ENCODE measurements at places on chromosomes 16 and 17. TPM values are rescaled to one million over a fixed set of nuclear protein-coding genes. Genes with fewer than 3 reads are reported as not detected.

GPRC5C gene
- total RNA-seq = 83.2 TPM

GRCh38 chr17:45006927-45007461 lies 38.9 kb upstream of the C1QL1 start:
- no peak for DNase-seq

RHOT2 gene
- total RNA-seq = 106 TPM

DNA sequence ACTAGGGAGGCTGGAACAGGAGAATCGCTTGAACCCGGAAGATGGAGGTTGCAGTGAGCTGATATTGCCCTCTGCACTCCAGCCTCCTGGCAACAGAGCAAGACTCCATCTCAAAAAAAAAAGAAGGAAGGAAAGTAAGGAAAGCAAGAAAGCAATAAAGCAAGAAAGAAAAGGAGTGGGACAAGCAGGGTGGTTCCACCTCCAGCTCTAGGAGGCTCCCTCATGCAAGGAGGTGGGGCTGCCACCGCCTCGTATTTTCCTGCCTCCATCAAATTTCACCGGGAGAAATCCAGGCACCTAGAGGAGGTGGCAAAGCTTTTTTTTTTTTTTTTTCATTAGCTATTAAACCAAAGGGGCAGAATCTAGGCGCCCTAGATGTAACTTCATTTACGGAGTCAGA lies 1.0 kb downstream of the CYB561 start:
- no peak for DNase-seq

CDC42EP4 gene
- 27.9 TPM for total RNA-seq

LGALS9 gene
- total RNA-seq = 3.0 TPM

PDPR gene
- 42.9 TPM for total RNA-seq

GRCh38 chr16:79593074-79593531 lies 7.4 kb downstream of the MAF start:
- DNase-seq = no peak

DNA sequence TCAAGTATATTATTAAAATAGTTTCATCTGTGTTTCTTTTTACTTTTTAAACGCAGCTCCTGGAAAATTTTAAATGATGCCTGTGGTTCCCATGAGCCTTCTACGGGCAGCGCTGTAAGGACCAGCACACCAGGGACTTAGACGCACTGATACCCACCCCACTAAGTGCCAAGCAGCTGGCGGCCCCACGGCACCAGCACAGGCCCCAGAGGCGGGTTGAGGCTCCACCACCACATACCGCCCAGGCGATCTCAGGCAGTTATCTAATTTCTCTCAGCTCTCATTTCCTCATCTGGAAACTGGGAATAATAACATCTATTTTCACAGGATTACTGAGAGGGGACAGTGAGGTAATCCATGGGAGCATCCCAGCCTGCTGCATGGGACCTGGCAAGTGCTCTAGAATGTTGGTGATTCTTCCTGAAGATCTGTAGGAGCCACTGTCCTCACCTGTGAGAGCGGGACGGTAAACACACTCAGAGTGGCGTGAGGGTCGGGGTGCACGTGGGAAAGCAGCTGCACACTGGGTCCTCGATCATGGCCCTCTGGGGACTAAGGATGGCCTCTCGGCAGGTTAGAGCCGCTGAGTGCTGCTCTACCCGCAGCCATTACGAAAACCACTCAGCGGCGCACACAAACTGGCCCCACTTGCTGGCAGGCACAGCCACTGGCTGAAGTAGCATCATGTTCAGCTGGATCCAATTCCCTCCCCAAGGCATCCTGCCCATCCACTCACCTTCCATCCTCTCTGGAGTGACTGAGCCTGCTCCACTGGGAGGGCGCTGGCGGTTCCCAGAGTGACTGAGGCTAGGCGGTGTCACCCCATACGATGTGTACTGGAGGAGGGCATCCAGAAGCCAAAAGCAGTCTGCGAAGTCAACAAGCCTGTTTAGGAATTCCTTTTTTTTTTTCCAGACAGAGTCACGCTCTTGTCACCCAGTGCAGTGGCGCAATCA lies 17.6 kb upstream of the SLC38A8 start:
- no peak for DNase-seq

FAM83G gene
- total RNA-seq = 28.1 TPM

DNA sequence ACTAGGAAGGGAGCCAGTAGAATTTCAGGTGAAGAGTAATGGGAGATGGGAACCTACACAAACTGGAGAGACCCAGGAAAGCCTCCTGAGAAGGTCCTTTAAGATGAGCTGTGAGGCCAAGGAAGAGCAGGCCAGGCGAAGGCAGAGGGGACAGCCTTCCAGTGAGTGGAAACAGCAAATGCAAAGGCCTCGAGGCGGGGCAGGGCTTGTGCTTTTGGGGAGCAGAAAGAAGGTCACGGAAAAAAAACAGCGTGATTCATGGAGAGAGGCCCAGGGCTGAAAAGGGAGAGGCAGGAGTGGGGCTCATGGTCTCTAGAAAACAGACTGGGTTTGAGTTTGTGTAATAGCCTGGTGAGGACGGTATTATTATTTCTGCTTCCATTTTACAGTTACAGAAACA lies 386.5 kb upstream of the ASIC2 start:
- no peak for DNase-seq

DNA sequence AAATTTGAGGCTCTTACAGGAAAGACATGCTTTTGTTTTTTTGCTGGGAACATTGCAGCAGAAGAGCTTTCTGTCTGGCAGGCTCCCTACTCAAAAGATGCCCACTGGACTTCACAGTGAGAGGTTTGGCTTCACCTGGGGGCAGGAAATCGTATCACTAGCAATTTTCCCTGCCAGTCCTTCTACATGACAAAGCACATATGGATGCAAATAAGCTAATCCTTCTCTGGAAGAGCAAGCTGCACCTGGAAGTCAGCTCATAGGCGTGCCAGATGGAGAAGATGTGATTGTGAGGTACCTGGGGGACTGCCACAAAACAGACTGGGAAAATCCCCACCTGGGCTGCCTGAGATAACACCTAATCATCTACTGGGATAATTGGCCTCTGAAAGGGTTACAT lies 195.0 kb upstream of the CPHXL start:
- no peak for DNase-seq

- DNase-seq = no peak
Observed at GRCh38 chr17:48634493-48635208, 8.5 kb upstream of the HOXB9 start.

- no peak for DNase-seq
Observed at GRCh38 chr17:30375661-30376060, 3.1 kb upstream of the CPD start.

GRCh38 chr17:5872831-5873230 lies 197.3 kb upstream of the WSCD1 start:
- no peak for DNase-seq

GRCh38 chr17:17824119-17824782 lies 12.5 kb downstream of the SREBF1 start:
- DNase-seq = no peak

ARL5C gene
- total RNA-seq = not detected

PLA2G10 gene
- 1.00 TPM for total RNA-seq

DNA sequence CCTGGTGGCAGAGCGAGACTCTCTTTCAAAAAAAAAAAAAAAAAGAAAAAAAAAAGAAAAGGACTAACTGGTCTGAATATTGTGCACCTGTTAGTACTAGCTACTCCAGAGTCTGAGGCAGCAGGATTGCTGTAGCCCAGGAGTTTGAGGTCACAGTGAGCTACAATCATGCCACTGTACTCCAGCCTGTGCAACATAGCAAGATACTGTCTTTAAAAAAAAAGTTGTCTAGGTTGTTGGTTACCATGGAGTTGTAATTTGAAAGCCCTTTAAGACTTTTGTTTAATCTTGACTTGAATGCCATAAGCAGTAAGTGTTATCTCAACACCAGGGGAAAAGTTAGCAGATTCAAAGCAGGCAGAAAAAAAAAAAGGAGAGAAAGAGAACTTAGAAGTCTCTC lies 10.9 kb upstream of the C16orf54 start:
- DNase-seq = no peak

DNA sequence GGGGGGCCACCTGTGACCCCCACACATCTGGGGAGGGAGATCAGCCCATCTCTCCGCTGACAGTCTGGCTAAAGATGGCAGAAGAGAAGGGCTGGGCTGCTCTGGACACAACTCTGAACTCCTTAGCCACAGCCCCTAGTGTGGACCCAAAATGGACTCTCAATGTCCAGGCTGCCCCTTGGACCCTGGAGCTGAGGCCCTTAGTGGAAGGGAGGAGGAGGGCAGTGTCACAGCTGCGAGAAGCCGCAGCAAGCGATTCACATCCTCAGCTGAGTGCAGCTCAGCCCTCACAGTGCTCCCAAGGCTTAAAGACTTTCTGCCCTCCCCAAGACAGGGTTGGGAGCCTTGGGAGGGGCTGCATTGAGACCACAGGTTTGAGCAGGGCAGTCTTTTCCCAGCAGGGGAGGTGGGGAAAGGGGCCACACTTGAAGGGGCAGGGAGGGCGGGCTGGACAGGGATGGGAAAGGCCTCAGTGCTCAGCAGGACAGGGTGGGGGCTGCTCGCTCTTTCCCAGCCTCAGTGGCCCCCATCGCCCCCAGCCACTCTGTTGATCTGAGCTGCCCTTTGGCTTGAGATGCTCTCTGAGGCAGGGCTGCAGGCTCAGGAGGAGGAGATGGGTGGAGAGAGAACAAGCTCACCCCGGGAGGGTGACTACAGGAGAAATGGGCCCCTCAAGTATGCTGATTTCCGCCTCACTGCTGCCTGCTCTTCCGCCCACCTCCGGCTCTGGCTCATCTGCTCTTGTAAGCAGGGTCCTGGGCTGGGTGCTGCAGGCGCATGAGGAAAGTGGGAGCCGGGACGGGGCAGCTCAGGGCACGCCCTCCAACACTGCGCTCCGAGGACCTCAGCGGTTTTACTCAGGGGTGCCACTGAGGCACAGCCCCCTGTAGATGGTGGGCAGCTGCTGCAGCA lies 50.9 kb upstream of the MTSS2 start:
- no peak for DNase-seq

IL17C gene
- total RNA-seq = not detected

DNA sequence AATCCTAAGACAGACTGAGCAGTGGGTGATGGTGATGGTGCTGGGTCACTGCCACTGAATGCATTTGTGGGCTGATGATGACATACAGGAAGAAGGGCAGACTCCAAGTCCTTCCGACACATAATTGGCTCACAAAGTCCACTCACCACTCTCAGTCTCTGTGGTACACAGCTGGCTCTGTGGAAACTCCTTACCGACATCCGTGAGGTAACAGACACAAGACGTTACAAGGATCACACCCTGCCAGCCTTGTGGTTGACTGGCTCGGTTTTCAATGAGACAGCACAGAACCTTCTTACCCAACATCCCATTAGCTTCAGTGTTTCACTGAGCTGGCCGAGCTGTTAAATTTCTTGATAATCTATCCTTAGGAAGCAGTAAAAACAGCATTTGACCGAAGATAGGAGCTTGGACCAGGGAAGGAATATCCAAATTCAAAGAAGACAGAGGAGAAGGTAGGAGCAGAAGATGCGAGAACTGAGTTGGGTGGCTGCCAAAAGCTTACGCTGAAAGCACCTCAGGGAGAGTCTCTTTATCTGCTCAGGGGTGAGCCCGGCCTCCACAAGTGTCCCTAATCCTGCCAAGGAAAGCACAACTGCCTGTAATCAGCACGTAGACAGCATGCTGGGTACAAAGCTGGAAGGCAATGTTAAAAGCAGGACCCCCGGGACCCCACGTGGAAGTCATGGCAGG lies 5.5 kb upstream of the MXRA7 start:
- DNase-seq = no peak

- peak; percentile 76 for DNase-seq
Observed at GRCh38 chr17:60641810-60642220, 35.8 kb upstream of the BCAS3 start.

DNA sequence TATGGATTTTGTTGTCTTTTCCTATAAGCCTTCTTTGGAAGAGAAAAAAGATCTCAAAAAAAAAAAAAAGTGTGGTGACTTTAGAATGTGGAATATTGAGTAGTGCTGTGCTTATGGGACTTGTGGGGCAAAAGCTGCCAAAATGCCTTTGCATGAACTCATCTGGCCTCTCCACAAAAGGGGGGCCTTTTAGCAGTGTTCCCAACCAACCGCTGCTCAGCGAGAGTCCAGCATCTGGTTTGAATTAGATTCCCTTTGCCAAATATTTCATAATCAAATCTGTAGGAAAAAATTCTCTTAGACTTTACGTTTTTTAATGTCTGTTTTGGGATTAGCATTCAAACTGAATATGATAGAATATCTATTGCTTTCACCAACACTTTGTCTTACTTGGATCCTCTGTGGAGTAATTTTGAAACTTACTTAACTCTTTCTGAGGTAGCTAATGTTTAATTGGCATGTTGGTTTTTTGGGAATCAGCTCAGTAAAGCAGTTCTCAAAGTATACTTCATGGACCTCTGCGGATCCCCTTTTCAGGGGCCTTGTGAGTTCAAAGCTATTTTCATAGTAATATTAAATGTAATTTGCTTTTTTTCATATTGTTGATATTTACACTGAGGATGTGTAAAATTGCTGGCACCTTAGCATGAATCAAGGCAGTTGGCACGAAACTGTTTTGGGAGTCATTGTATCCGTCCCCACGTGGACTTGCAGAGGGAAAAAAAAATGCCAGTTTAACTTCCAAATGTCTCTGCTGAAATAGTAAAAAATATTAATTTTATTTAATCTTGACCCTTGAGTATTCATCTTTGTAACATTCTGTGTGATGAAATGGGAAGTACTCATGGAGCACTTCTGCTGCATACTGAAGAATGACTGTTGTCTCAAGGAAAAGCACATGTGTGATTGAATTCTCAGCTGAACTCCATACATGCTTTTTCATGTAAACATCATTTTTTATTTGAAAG lies 34.7 kb upstream of the VPS4A start:
- DNase-seq = no peak

DNA sequence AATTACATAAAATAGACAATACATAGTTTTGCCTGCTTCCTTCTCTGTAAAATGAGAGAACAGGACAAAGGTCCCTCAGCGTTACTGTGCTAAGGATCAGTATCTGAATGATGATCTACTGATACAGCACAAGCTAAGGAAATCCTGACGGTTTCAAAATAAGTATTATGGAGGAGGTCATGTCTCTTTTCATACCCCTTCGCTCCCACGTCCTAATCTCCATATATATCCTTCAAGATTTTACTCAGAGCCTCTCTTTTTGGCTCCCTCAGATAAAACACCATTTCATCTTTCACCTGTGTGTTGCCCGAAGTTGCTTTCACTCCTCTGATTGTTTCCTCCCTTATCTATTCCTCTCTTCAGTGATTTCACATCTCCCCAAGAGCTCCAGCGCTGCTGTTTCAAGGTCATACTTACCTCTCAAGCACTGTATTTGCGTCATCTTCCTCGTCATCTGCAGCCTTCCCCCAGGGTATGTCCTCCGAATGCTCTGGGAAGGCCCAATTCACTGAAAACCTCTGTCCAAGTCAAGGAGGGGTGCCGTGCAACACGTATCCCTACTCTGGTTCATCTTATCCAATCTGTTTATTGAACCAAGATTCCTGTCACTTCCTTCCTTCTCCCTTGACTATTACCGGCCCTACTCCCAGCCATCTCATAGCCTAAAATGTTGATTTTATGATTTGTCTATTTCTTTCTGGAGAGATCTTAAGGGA lies 1.2 kb upstream of the BLTP2 start:
- no peak for DNase-seq

CMTM4 gene
- total RNA-seq = 106 TPM

GRCh38 chr17:57867126-57867525 lies 17.3 kb upstream of the MRPS23 start:
- no peak for DNase-seq

GRCh38 chr16:57190136-57190535 lies 4.0 kb downstream of the RSPRY1 start:
- DNase-seq = no peak
